HAP-1 (cell line): ENCODE measurements at places on chromosomes 12 and 14.

DNA sequence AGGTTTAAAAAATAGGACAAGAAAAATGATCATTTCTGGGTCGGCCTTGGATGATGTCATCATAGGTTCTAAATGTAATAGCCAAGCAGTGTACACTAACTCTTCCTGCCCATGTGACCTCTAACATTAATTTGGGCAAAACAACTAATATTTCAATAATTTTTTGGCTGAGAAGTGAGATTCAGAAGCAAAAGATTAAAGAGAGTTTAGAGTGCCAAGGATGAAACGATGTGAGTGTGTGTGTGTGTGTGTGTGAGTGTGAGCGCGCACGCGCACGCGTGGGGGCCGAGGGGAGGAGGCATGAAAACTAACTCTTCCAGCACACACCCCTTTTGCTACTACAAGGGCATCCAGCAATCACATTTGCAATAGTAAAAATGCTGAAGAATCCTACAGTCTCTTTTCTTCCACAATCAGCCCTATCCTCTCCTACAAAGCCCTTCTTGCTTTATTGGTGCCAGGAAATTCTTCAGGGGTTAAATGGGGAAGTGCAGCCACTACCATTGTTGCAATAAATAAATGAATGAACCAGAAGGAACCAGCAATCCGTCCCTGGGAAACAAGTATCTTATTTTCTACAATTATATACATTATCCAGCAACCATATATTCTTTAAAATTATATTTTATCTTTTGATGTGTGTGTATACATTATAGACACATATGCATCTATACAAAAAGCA is 52.9 kb downstream of the PEBP1 start:
- DNase-seq, result no peak

- DNase-seq, result no peak
Observed at GRCh38 chr12:79183926-79184325, 319.4 kb downstream of the SYT1 start.

- peak; percentile 51 for DNase-seq
Observed at GRCh38 chr12:123983822-123984485, 10.9 kb downstream of the ZNF664 start.

DNA sequence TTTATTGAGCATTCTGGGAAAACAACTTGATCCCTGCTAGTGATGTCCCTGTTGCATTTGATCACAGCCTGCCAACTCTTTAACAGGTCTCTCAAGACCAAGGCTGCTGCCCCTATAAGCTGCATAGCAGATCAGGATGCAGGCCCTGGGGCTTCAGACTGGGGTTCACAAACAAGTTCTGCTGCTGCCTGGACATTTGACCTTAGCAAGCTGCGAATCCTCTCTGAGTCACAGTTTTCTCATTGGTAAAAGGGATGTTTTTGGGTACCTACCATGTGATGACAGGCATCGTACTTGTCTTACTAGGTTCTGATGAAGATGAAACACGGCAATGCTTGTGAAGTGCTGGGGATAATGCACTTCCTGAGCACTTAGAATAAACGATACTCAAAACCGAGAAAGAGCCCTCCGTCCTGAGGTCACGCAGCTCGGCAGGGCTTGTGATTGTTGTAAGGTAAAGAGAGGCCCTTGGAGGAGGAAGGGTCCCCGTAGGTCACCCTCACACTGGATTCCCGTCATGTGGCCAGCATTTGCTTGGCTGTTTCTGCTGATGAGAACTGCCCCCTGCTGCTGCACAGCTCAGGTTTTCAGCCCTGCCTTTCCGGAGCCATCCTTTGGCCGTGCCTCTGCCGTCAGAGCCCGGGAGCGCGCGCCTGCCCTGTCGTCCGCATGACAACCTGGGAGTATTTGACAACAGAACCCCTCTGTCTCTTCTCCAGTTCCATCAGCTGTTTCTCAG is 39.1 kb downstream of the TSPAN9 start:
- DNase-seq, result no peak

GRCh38 chr14:61560323-61560722 is 135.0 kb upstream of the HIF1A start:
- no peak for DNase-seq

- DNase-seq, result no peak
Observed at GRCh38 chr14:101293605-101294004, 267.7 kb upstream of the DIO3 start.

GRCh38 chr12:132264086-132265010 is 65.0 kb downstream of the GALNT9 start:
- no peak for DNase-seq

- no peak for DNase-seq
Observed at GRCh38 chr12:112314981-112315380, 67.2 kb downstream of the HECTD4 start.

DNA sequence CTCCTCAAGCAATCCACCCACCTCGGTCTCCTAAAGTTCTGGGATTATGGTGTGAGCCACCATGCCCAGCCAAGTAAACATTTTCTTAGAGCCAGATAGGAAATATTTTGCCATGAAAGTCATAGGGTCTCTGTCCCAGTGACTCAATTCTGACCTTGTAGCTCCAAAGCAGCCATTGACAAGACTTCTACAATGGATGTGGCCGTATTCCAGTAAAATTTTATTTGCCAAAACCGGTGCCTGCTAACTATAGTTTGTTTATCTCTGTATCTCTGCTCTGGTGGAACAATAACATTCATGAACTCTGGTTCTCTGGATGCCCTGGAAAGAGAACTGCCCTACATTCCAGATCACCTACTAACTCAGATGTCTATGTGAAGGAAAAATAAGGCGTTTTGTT is 54.6 kb upstream of the USP44 start:
- no peak for DNase-seq

DNA sequence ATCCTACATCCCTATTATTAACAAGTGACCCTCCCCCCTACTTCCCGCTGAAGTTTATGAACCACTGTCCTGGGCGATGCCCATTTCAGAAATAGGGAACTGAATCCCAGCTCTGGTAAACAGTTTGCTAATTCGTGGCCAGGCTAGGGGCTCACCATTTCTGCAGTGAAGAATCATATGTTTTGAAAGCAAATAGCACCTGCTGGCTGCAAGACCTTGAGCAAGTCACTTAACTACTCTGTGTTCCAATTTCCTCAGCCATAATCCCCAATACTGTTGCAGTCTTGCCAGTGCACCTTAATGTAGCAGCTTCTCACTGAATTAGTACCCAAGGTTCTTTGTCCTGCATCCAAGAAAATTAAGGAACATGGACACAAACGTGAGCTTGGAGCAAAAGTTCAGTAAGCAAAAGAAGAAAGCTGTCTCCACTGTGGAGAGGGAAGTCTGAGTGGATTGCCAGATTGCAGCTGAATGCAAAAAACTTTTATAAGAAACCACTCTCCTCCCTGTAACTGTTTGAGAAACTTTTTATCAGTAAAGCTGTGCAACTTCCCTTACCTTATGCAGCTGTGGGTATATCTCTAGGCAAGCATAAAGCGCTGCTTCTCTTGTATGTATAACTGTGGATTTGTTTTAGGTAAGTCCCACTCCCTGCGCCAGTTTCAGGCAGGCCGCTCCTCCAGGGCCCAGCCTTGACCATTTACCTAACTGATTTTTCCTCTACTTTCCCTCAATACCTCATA is 824 bp downstream of the OAS1 start:
- no peak for DNase-seq

- no peak for DNase-seq
Observed at GRCh38 chr12:78792052-78792698, 72.4 kb upstream of the SYT1 start.

GRCh38 chr14:68081489-68081888 is 261.9 kb downstream of the RAD51B start:
- no peak for DNase-seq

- peak; percentile 63 for DNase-seq
Observed at GRCh38 chr12:38328306-38328895, 11.8 kb downstream of the ALG10B start.

DNA sequence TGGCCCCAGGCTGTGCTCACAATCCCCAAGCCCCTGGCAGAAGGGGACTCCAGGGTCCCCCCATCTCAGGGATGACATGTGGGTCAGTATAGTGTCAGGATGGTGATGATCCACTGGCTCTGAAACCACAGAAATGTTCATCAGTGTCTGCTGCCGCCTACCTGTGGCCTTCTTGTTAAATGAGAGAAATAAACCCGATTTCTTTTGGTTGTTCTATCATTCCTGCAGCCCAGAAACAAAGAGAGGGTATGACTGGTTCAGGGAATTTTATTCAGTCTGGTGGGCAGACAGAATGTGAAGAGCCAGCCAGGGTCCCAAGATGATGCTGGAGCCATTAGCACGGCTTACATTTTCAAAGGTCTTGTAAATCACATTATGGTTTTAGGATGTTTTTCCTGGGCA is 86.6 kb downstream of the CRADD start:
- DNase-seq, result peak; percentile 27

- DNase-seq, result no peak
Observed at GRCh38 chr14:69992564-69992963, 113.3 kb downstream of the SMOC1 start.

DNA sequence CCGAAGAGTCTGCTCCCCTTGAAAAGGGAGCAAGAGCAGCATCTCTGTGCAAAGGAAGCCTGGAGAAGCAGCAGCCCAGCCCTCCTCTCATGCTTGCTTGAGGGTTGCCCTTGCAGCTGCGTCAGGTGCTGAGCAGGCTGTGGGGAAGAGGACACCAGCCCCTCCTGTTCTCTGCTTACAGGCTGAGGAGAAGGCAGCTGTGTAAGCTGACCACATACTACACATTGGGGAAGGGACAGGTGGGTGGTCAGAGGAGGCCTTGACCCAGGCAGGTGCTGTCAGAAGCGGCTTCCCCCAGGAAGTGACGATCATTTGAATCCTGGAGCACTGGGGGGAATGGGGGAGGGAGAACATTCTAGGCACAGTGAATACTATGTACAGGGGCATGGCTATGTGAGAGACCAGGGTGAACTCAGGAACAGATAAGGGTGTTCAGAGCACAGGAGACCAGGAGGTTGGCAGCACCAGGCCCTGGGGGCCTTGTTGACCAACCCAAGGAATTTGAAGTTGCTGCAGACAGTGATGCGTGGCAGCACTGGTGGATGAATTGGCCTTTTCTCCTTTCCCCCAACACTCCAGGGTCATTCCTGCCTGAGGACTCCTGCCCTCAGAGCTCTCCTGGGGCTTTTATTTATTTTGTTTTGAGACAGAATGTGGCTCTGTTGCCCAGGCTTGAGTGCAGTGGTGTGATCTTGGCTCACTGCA is 2.7 kb upstream of the KLC1 start:
- no peak for DNase-seq

- no peak for DNase-seq
Observed at GRCh38 chr14:104845834-104846441, 19.1 kb upstream of the CEP170B start.

- no peak for DNase-seq
Observed at GRCh38 chr12:1855241-1855640, 34.9 kb downstream of the LRTM2 start.

DNA sequence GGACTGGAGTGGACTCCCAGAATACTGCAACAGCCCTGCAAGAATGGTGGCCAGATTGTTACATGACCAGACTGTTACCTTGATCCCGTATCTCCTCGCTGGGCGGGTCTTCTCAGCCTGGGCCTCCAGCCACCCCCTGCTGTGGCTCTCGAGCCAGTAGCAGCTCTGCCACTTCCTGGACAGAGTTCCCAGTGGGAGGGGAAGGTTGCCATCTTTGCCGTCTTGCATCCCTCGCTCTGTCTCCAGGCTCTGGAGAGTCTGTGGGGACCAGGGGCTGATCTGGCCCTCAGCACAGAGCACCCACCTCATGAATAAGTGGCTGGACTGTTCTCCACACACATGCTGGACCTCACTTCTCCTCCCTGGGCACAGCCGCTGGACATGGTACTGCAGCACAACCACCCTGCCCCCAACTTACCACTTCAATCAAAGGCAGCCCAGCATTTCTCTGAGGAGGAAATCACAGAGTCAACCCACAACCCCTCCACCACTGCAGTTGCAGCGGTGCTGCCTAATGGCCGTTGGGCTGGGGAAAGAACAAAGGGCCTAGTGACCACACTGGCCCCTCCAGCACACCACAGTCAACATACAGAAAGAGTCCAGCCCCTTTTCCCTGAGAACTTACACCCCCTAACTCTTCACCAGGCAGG is 6.9 kb upstream of the KLRF1 start:
- DNase-seq, result no peak

- DNase-seq, result no peak
Observed at GRCh38 chr12:67671419-67671818, 22.9 kb downstream of the DYRK2 start.

DNA sequence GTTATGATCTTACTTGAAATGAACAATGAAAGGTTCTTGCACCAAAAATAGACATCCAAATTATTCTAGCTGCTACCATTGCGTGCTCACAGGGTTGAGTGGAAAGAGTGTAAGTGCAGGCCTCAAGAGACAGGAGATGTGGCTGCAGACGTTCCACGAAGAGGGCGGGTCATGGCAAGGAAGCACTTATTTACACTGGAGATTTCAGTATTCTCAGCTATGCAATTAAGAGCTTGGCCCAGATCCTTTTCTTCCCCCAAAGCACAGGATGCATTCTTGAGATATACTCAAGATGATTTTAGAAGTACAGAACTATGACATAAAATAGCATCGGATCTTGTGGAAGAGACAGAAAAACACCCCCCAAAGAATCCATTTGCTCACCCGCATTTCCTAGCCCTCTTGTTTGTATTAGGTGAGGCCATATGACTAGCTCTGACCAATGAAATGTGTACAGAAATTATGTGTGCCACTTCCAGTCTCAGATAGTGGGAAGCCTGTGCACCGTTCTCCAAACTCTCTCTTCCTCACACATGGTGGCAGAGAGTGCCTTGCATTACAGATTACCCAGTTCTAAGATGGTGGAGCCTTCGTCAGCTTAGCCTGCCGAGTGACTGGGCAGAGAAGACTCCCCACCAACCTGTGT is 261.4 kb downstream of the TTC8 start:
- no peak for DNase-seq

DNA sequence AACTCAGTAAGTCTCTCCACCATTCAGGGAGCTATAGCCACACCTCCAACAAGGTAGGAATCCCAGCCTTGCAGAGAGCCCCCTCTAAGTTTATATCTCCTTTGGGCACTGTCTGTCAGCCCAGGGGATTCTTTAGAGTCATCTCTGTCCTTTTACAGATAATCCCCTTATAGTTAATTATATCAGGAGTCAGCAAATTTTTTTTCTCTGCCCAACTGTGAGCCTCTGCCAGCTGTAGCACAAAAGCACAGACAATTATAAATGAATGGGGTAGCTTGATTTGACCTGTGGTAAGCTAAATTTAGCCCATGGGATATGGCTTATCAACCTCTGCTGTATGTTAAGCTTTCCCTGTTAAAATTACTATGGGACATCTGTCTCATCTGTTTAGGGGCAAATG is 8.3 kb downstream of the CEP128 start:
- DNase-seq, result no peak

DNA sequence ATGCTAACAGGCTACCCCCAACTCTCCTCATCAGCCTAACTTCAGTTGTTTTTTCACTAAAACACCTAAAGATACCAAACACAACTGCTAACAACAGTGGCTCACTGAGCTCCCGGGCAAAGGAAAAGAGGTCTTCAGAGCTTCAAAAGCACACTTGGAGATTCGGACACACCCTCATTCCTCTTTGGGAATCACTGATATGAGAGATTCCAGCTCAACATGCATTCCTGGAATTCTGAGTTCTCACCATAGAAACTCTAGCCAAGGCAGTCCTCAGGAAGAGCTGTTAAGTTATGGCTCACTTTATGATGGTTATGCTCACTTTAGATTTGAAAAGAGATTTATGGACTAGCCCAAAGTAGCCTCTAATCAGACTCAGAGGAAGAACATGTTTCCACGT is 40.1 kb downstream of the STXBP6 start:
- no peak for DNase-seq
